ENCODE measurements at places on chromosomes 1 and 21. TPM values are rescaled to one million over a fixed set of nuclear protein-coding genes. Genes with fewer than 3 reads are reported as not detected.

Gene REN
- not detected for polyA plus RNA-seq

Gene KIF17
- 2.4 TPM for polyA plus RNA-seq

DNA sequence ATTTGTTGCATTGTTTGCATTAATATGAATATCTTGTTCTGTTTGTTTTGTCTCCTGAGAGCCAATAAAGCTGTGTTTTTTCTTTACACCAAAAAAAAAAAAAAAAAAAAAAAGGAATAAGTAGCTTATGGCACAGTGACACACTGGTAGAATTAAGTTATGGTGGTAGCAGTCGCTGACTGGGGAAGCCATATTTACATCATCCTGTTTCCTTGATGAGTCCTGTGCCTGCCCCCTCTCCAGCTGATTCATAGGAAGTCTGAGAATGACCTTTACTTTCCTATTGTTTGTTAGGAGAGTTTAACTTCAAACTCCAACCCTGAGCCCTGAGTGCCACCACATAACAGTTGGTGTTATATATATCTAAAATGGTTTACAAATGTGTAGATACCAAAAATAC is 62.2 kb downstream of the OBSCN start:
- no peak for DNase-seq

GRCh38 chr1:22169816-22170215 is 26.9 kb upstream of the WNT4 start:
- no peak for DNase-seq

GRCh38 chr1:243293941-243294722 is 38.3 kb downstream of the SDCCAG8 start:
- DNase-seq = no peak

DNA sequence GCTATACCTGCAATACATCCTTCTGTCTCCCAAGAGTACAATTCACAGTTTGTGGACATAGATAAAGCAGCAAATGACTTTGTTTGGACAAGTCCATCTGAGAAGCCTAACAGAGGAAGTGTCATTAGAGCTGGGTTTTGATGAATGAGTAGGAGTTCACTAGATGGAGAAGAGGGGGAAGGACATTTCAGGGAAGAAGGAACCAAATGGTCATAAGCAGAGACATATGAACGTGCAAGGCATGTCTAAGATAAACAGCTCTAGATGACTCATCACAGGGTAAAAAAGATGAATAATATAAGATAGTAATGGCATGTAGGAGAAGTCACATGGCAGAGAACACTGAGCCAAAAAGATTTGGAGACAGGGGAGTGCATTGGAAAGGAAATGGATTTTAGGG is 54.5 kb downstream of the HMGB4 start:
- no peak for DNase-seq

DNA sequence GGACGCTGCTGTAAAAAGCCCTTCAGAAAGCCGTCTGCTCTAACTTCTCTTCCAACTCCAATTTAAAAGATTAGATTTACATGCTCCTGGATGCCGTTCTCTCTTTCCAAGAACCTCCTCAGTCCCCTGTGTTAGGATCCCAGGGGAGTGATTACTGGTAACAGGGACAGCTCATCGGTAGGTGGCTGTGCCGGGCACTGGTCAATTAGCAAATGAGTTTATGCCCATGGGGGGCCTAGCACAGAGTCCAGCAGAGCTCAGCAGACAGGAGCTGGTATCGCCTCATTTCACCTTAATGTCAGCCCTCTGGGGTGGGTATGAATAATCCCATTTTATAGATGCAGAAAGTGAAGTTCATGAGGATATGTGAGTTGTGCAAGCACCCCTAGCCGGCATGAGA is 191.9 kb downstream of the GRIK3 start:
- DNase-seq = no peak

Gene FOXO6
- 9.8 TPM for polyA plus RNA-seq

- no peak for DNase-seq
Observed at GRCh38 chr1:157000686-157001085, 44.9 kb downstream of the ARHGEF11 start.

DNA sequence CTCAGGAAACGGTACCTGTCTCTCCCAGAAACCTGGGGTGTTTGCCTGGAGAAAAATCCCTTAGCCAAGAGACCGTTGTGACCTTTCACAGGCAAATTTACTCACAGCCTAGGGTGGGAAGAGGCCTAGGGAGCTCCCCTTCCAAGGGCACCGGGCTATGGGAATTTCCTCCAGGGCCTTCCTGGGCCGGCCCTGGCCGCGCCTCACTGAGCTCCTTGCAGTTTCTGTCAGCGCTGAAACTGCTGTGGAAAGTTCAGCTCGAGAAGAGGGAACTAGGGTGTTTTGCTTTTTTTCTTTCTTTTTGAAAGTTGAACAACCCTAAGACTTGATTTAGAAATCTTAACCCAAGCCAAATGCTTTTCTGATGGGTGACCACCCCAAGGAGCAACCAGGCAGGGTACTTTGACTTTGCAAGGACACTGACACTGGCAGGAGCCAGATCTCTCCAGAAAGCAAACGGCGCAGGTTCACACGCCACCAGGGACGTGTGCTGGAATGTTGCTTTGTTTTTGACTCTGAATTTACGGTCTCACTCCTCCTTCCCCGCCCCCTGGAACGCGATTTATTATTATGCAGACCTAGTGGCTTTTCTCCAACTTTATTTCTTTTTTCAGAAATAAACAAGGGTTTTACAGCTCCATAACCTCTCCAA is 229.6 kb upstream of the JUN start:
- DNase-seq = peak; percentile 65

GRCh38 chr1:12157366-12158231 is 9.2 kb upstream of the TNFRSF1B start:
- DNase-seq = no peak

DNA sequence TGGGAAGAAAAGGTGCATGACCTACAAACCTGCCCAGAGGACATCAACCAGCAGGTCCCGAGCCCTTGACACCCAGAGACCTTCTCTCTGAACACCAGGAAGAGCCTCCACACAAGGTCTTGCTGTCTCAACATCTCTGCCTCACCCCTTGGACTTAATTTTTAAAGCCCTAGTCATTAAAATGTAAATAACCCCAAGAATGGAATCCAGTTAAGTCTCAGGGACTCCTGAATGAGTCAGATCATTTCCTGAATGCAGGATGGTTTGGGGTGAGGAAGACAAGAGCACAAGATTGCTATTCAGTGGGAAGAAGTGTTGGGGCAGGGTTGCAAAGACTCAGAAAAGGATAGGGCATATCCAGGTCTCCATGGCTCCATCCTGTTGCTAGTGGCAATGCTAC is 17.8 kb upstream of the GRIK3 start:
- no peak for DNase-seq

- DNase-seq = no peak
Observed at GRCh38 chr1:195785830-195786229, 822.4 kb downstream of the KCNT2 start.

GRCh38 chr1:167781558-167781957 is 59.8 kb downstream of the MPZL1 start:
- DNase-seq = no peak

DNA sequence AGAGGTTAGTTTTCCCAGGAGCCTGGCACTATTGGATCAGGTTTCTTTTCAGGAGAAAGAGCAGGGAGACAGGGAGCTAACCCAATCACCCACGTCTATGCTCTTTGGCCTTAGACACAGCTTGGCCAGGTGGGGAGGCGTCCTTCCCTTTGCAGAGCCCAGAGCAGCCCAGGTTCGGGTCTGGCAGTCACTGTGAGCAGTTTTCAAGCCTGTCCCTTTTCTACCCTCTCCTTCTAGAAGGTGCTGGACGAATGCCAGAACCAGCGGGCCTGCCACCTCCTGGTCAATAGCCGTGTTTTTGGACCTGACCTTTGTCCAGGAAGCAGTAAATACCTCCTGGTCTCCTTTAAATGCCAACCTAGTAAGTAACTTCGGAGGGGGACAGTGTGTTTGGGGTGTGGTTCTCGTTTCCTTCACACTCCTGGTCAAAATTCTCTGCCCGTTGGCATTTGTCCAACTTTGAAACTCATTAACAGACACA is 44.9 kb downstream of the EVA1C start:
- DNase-seq = no peak

Gene LCE3E
- polyA plus RNA-seq = not detected

Gene KRTAP11-1
- not detected for polyA plus RNA-seq

DNA sequence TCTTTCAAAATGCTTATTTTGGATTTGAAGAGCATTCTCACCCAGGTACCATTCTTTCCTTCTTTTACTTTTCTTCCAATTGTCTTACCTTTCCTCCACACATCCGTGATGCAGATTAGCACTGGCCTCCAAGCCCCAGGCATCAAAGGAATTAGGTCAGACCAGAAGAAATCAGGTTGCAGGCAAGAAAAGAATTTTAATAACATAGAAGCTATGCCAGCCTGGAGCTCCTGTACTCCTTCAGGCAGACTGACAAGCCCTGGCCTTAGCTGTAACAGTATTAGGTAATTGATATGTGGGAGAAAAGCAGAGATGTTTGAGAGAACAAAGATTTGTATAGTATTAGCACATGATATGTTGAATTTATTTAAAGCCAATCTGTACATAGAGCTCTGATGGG is 390.4 kb upstream of the ADGRL2 start:
- DNase-seq = no peak

- DNase-seq = no peak
Observed at GRCh38 chr1:156357977-156358376, 11.0 kb upstream of the RHBG start.

DNA sequence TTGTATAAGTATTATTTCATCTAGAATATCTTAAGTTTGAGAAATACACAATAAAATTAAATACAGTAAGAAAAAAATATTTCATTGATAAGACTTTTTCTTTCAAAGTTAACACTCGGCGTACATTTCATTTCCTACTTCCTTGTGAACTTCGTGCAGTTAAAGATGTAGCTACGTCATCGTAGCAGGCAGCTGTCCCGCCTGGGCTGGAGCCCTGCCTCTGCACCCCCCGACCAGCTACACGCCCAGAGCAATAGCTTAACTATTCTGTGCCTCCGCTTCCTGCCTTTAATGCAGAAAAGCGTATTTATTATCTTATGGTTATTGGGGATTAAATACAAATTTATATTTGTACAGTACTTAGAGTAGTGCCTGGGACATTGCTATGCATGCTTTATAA is 53.5 kb downstream of the CLSTN1 start:
- DNase-seq = peak; percentile 30

GRCh38 chr1:90840352-90840751 is 123.2 kb upstream of the BARHL2 start:
- DNase-seq = no peak

DNA sequence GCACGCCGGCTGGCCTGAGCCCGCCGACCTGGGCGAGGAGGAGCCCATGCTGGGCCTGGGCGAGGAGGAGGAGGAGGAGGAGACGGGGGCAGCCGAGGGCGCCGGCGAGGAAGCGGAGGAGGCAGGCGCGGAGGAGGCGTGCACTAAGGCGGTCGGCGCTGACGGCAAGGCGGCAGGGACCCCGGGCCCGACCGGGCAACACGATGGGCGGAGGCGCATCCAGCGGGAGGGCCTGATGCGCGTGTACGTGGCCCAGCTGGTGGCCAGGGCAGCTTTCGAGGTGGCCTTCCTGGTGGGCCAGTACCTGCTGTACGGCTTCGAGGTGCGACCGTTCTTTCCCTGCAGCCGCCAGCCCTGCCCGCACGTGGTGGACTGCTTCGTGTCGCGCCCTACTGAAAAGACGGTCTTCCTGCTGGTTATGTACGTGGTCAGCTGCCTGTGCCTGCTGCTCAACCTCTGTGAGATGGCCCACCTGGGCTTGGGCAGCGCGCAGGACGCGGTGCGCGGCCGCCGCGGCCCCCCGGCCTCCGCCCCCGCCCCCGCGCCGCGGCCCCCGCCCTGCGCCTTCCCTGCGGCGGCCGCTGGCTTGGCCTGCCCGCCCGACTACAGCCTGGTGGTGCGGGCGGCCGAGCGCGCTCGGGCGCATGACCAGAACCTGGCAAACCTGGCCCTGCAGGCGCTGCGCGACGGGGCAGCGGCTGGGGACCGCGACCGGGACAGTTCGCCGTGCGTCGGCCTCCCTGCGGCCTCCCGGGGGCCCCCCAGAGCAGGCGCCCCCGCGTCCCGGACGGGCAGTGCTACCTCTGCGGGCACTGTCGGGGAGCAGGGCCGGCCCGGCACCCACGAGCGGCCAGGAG is 7.2 kb upstream of the IBA57 start:
- DNase-seq = no peak
